Activated CD4-positive, alpha-beta memory T cell treated with anti-CD3 and anti-CD28 coated beads, Interleukin-2, amount 10 ng/mL, durations not matched to agents 7 days and 5 days (primary cell): ENCODE measurements at places on chromosomes 6 and 20. TPM values are rescaled to one million over a fixed set of nuclear protein-coding genes. Genes with fewer than 3 reads are reported as not detected.
A peak's percentile ranks its signal among the peaks of the same experiment; 100 is the strongest.

The KIF3B gene
- total RNA-seq = 23.1 TPM

The CYP21A2 gene
- 0.23 TPM for total RNA-seq

The SYCP2L gene
- not detected for total RNA-seq

The TREML2 gene
- 19.2 TPM for total RNA-seq

The RAET1L gene
- not detected for total RNA-seq

The FOXQ1 gene
- total RNA-seq = not detected

The GTSF1L gene
- total RNA-seq = not detected

The TREM1 gene
- not detected for total RNA-seq

The ZSCAN23 gene
- 0.38 TPM for total RNA-seq

The CDH22 gene
- not detected for total RNA-seq

The GHRH gene
- total RNA-seq = not detected

The STMND1 gene
- not detected for total RNA-seq

GRCh38 chr20:2059411-2059810, 42.2 kb upstream of the STK35 start:
- DNase-seq = no peak

GRCh38 chr6:63936399-63936798, 300.8 kb downstream of the PHF3 start:
- DNase-seq = no peak

GRCh38 chr6:119653329-119653728, 303.8 kb upstream of the MAN1A1 start:
- no peak for DNase-seq

DNA sequence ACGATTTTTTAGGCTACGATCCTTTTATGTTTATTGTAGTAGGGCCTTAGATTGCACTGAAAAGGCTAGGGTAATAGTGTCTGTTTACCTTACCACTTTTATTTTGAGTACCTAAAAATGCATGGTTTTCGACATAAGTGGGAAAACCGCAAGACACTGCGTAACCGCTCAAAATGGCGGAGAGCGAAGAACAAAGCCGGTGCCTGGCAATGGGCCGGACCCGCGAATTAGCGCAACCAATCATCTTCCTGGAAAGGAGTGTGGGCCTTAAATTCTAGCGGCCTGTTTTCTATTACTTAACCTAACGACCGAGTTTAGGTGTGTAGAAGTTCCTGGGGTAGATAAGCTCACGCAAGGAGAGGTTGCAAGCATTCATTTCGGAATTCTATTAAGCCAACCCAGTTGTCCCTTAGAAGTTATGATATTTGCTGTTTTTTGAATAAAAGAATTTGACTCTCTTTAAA, 118.0 kb downstream of the HFE start:
- peak; percentile 88 for DNase-seq

GRCh38 chr20:49633643-49634042, 65.7 kb upstream of the PTGIS start:
- no peak for DNase-seq

GRCh38 chr20:51525241-51526105, 17.0 kb downstream of the NFATC2 start:
- peak; percentile 55 for DNase-seq

GRCh38 chr6:4253604-4254231, 118.3 kb upstream of the ECI2 start:
- DNase-seq = no peak

- DNase-seq = no peak
Observed at GRCh38 chr6:15417811-15418210, 171.9 kb downstream of the JARID2 start.

- DNase-seq = peak; percentile 37
Observed at GRCh38 chr6:138593124-138593877, 94.0 kb upstream of the NHSL1 start.

DNA sequence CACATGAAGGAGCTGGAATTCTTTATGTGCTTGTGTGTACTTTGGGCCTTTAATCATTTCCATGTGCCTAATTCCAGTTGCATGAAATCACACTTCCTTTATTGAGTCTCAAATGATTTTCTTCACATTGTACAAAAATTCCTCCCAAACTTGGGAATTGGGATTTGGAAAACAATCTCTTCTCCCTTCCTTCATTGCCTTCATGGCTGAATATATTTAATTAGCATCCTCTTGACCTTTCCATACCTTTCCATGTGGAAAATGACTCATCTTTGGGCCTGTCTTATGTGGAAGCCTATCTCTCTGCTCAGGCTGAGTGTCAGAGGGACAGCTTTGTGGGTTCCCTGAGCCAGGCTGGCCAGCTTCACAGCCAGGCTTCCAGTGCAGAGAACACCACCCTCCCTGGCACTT, 33.0 kb upstream of the CDH4 start:
- no peak for DNase-seq

GRCh38 chr20:48858075-48858790, 30.4 kb upstream of the PREX1 start:
- no peak for DNase-seq

- no peak for DNase-seq
Observed at GRCh38 chr6:74966712-74967111, 239.1 kb downstream of the COL12A1 start.

GRCh38 chr6:137045222-137045789, 541 bp upstream of the IL20RA start:
- no peak for DNase-seq

- peak; percentile 44 for DNase-seq
Observed at GRCh38 chr6:2765896-2766766, 938 bp downstream of the WRNIP1 start.

DNA sequence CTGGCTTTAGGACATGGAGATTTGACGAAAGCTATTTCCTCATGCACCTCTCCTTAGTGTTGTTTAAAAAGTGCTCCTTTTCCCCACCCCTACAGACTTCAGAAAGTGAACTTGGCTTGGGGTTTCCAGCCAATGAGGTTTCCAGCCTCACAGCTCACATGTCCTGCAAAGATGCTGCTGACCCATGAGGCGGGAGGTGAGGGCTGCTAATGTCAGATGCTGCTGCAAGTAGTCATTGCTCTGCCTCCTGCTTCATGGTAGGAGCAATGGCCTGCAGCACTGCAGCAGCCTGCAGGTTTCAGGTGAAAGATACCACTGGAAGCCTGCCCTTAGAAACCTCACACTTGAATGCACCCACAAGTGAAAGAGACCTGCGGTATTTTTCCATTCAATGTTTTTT, 112.8 kb downstream of the LAMP5 start:
- no peak for DNase-seq

- no peak for DNase-seq
Observed at GRCh38 chr20:57148263-57148662, 118.2 kb downstream of the BMP7 start.

DNA sequence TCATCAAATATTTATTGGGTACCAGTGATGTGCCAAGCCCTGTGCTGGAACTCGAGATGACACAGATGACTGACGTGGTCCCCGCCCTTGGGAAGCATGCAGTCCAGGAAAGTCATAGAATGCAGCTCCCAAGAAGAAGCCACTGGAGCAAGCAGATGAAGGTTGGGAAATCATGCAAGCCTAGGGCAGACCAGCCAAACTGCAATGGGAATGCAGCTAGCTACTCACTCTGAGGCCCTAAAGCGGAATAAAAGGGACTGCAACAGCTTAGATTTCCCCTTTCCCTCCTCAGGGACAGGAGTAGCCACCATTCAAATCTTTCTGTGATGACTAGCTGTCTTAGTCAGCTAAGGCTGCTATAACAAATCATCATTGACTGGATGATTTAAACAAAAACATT, 152.2 kb downstream of the MAFB start:
- no peak for DNase-seq

DNA sequence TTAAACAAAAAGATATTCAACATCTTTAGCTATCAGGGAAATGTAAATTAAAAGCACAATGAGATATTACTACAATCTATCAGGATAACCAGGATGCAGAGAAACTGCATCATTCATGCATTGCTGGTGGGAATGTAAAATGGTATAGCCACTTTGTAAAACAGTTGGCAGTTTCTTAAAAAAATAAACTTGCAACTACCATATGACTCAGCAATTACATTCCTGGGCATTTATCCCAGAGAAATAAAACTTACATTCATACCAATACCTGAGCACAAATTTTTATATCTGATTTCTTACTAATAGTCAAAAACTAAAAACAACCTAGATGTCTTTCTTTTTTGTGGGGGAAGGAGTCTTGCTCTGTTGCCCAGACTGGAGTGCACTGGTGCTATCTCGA, 190.3 kb upstream of the TAB2 start:
- DNase-seq = no peak

- DNase-seq = no peak
Observed at GRCh38 chr6:144617191-144617590, 332.1 kb downstream of the UTRN start.

GRCh38 chr6:55137929-55138693, 36.2 kb upstream of the HCRTR2 start:
- DNase-seq = no peak

DNA sequence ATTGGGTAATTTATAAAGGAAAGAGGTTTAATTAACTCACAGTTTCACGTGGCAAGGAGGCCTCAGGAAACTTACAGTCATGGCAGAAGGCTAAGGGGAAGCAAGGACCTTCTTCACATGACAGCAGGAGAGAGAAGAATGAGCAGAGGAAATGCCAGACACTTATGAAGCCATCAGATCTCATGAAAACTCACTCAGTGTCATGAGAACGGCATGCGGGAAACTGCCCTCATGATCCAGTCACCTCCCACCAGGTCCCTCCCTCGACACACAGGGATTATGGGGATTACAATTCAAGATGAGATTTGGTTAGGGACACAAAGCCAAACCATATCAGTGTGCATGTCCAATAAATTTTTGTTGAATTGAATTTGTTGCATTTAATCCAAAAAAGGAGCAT, 52.0 kb downstream of the ECT2L start:
- no peak for DNase-seq

DNA sequence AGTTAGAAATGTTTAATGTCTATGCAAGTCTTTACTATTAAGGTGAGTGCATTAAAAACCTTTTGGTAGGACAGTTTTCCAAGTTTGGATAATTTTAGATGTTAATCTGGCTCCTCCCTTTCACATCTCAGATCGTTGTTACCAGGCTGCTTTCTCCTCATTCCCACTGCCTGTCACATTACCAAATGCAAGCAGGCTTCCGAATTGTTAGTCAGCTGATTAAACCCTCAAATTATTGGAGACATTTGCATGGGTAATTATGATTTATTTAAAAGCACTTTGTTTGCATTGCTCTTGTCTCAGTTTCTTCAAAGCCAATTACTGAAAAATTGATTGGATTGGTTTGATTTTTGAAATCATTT, 816.5 kb downstream of the KIF16B start:
- DNase-seq = no peak

DNA sequence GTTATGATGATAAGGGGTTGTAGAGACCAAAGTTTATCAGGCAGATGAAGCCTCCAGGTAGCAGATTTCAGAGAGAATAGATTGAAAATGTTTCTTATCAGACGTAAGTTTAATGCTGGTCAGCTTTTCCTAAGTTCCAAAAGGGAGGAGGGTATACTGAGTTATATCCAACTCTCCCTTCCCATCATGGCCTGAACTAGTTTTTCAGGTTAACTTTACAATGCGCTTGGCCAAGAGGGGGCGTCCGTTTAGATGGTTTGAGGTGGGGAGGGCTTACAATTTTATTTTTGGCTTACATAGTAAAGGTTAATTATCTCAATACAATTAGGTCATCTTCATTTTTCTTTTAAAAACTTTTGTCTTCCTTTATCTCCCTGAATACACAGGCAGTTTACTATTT, 19.4 kb upstream of the IL22RA2 start:
- no peak for DNase-seq

DNA sequence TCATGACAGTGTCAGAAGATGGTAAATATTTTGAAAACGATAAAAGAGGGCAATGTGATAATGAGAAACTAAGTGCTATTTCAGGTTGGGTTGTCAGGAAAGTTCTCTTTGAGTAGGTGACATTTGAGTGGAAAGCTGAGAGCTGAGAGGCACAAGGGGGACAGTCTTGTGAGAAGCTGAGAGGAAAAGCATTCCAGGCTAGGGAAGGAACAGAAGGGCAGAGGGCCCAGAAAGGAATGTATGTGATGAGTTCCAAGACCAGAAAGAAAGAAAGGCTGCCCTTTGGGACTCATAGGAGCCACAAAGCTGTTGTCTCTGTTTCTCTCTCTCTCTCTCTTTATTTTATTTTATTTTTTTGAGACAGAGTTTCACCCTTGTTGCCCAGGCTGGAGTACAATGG, 7.6 kb upstream of the RNF182 start:
- DNase-seq = no peak

DNA sequence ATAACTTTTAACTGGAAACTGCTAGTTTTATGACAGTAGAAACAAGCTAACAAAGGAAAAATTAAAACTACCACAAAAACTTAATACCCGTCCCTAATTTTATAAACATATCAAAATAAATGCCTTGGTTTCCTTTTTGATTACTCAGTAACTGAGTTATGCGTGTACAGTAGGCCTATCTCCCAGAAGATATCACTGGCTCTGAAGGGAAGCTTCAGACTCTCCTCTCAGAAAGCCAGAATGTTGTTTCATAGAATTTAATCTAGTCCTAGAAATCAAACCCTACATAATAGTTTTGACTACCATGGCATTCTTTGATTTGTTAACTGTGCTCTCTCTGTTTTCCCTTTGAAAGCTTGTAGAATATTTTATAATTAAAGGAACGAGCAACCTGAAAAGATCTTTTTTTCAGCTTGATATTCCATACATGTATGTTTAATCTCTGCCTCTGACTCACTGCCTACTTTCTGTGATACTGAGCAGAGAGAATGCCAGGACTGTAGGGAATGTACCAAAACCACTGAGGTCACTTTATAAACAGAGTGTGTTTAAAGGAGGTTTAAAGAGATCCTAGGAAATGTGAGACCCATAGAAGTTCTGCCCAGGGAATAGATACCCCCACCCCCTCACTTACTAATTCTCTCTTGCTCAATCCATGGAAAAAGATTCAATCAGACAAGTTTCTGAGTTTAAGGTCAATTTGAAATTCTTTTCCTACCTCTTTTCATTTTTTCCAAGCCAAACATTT, 311.5 kb downstream of the HDGFL1 start:
- no peak for DNase-seq

GRCh38 chr20:17556837-17557674, 12.8 kb upstream of the DSTN start:
- DNase-seq = no peak

DNA sequence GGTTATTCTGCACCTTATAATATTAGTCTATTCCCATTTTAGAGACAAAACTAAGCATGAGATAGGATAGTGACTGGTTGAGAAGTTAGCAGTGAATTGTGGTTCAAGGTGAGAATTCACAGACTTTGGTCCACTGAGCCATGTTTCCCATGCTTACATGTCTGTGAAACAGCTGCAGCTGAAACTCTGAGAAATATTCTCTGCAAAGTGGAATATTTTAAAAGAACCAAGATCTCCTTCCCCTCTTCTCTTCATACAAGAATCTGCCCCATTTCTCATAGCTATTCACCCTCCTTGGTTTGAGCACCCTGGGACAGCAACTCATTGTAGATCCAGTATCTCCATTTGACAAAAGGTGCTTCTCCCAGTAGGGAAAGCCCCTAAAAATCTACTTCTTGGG, 70.2 kb upstream of the TMEM170B start:
- DNase-seq = no peak
